Naive thymus-derived CD4-positive, alpha-beta T cell (primary cell): ENCODE measurements at places on chromosomes 3 and 15. TPM values are rescaled to one million over a fixed set of nuclear protein-coding genes. Genes with fewer than 3 reads are reported as not detected.

MASP1 gene
- total RNA-seq, result not detected in 2 replicates

EXD1 gene
- total RNA-seq, result not detected

TM4SF1 gene
- total RNA-seq, result not detected

PYGO1 gene
- not detected for total RNA-seq

NPAP1 gene
- total RNA-seq, result not detected

CHRFAM7A gene
- total RNA-seq, result 1.8 TPM

ZNF654 gene
- total RNA-seq, result 29.1 TPM

ITIH1 gene
- not detected for total RNA-seq

CD86 gene
- 2.2 and 2.4 TPM in 2 replicates for total RNA-seq

CPB1 gene
- not detected in 2 replicates for total RNA-seq

RLBP1 gene
- not detected for total RNA-seq

STRC gene
- 0.64 TPM for total RNA-seq

KLHL24 gene
- total RNA-seq, result 146 TPM

FAH gene
- 6.8 TPM for total RNA-seq

UNC13C gene
- total RNA-seq, result not detected

SLC28A2 gene
- total RNA-seq, result not detected

ADAMTSL3 gene
- total RNA-seq, result not detected

OR5K2 gene
- not detected for total RNA-seq

MRAS gene
- 4.9 TPM for total RNA-seq

CISH gene
- 10.9 TPM for total RNA-seq

ITGA11 gene
- total RNA-seq, result 0.08 TPM

PLD1 gene
- 1.8 TPM for total RNA-seq

TRIM42 gene
- total RNA-seq, result not detected

CELF6 gene
- 5.0 TPM for total RNA-seq

SERPINI2 gene
- total RNA-seq, result not detected

GABRB3 gene
- not detected in 2 replicates for total RNA-seq

SAXO2 gene
- total RNA-seq, result 6.4 TPM

PPP2R3A gene
- 0.89 TPM for total RNA-seq

IL1RAP gene
- 14.8 TPM for total RNA-seq

PAK2 gene
- 57.7 TPM for total RNA-seq

HIGD2B gene
- 0.20 TPM in 1 of 2 replicates, not detected in the other for total RNA-seq

GPR149 gene
- total RNA-seq, result not detected

DLL4 gene
- total RNA-seq, result not detected

DAZL gene
- total RNA-seq, result not detected

VIPR1 gene
- total RNA-seq, result 70.5 TPM

IGF2BP2 gene
- 0.14 TPM for total RNA-seq

KBTBD13 gene
- not detected for total RNA-seq

IRAK2 gene
- total RNA-seq, result 1.5 TPM

CHST2 gene
- 3.4 TPM for total RNA-seq

CAPN7 gene
- total RNA-seq, result 103 TPM

ATP13A4 gene
- 2.8 TPM for total RNA-seq

SLC22A13 gene
- 1.3 and 1.9 TPM in 2 replicates for total RNA-seq

ZNF662 gene
- total RNA-seq, result 10.4 TPM
